ENCODE measurements at places on chromosomes 5 and 9.

- DNase-seq: no peak
- H3K4me1 ChIP-seq: no peaks in the 10 kb centered on the region
Measured at GRCh38 chr9:79353856-79354520, 217.8 kb upstream of the TLE4 start.

GRCh38 chr9:76269789-76270188 lies 124.4 kb downstream of the RFK start:
- no peaks in the 10 kb centered on the region for H3K36me3 ChIP-seq
- H3K4me3 ChIP-seq: no peak overlapping the region
- no peaks in the 10 kb centered on the region for H3K27me3 ChIP-seq
- no peaks in the 10 kb centered on the region for H3K4me1 ChIP-seq

- no peak overlapping the region for H3K27ac ChIP-seq
- no peaks in the 10 kb centered on the region for H3K36me3 ChIP-seq
- H3K4me1 ChIP-seq: no peaks in the 10 kb centered on the region
Measured at GRCh38 chr9:107615321-107615720, 125.8 kb upstream of the KLF4 start.

DNA sequence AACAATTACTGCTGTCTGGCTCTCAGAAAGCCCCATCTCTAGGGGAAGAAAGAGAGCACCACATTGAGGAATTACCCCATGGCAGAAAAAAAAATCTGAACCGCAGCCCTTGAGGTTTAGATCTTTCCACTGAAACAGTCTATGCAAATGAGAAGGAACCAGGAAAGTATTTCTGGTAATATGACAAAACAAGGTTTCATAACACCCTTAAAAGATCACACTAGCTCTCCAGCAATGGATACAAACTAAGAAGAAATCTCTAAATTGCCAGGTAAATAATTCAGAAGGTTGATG lies 427.1 kb downstream of the PRELID2 start:
- no peak overlapping the region for H3K27ac ChIP-seq
- no peak for DNase-seq
- H3K4me1 ChIP-seq: no peaks in the 10 kb centered on the region
- no peaks in the 10 kb centered on the region for H3K36me3 ChIP-seq
- H3K27me3 ChIP-seq: no peaks in the 10 kb centered on the region
- no peak overlapping the region for H3K4me3 ChIP-seq

DNA sequence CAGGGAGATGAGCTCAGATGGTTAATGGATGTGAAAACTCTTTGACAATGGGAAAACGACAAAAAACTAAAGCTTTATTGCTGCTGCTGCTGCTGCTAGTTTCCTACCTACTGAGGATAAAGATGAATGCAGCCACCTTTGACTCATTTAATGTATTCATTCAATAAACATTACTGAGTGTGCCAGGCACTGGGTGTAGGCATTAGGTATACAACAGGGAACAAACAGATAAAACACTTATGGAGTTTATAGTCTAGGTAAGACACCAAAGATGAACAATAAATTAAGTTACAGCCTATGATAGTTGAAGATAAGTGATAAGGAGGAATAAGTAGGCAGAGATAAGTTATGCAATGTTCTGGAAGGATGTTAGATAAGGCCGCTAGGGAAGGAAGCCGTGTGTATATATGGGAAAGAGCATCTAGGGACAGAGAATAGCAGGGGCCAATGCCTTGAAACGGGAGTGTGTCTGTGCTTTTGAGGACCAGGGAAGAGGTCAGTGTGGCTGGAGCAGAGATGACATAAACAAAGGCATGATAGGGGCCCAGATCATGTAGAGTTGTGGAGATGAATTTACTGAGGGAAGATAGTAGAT lies 477.6 kb downstream of the NTRK2 start:
- peaks cover 4% of the 10 kb centered on the region for H3K4me1 ChIP-seq
- H3K27ac ChIP-seq: no peak overlapping the region
- no peak overlapping the region for H3K4me3 ChIP-seq
- H3K36me3 ChIP-seq: no peaks in the 10 kb centered on the region
- H3K27me3 ChIP-seq: no peaks in the 10 kb centered on the region

GRCh38 chr5:135462304-135462703 lies 10.2 kb upstream of the TIFAB start:
- peaks cover 39% of the 10 kb centered on the region for H3K4me1 ChIP-seq
- H3K36me3 ChIP-seq: no peaks in the 10 kb centered on the region
- H3K27ac ChIP-seq: no peak overlapping the region
- peak; percentile 68 for DNase-seq
- no peak overlapping the region for H3K4me3 ChIP-seq
- peaks cover 79% of the 10 kb centered on the region for H3K27me3 ChIP-seq

DNA sequence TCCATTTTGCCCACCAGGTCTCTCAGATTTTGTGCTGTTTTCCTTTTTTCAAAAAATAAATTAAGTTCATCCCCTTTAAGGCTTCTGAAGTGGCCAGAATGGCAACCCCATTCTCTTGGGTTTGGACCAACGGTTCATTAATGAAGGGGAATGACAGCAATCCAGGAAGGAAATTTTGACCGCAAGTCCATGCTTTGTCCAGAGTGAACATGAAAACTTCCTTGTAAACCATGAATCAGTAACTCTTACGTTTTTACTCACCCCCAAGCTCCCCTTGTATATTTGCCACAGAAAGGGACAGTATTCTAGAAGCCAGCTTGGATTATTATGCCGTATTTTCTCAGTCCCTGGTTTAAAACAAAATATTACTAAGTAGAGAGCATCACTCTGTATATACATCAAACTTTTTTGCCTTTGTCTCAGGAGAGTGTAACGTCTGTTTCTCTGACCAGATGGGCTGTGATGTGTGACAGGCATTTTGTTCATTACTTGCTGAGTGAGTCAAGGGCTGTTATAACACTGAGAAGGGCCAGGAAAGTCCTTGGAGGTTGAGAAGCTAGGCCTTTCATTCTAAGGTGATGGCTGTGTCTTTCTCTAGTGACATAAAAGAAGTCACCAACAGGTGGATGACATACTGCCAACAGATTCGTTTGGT lies 148.2 kb downstream of the SMARCA2 start:
- no peak for DNase-seq
- H3K27ac ChIP-seq: no peak overlapping the region
- no peaks in the 10 kb centered on the region for H3K4me1 ChIP-seq
- H3K27me3 ChIP-seq: no peaks in the 10 kb centered on the region

DNA sequence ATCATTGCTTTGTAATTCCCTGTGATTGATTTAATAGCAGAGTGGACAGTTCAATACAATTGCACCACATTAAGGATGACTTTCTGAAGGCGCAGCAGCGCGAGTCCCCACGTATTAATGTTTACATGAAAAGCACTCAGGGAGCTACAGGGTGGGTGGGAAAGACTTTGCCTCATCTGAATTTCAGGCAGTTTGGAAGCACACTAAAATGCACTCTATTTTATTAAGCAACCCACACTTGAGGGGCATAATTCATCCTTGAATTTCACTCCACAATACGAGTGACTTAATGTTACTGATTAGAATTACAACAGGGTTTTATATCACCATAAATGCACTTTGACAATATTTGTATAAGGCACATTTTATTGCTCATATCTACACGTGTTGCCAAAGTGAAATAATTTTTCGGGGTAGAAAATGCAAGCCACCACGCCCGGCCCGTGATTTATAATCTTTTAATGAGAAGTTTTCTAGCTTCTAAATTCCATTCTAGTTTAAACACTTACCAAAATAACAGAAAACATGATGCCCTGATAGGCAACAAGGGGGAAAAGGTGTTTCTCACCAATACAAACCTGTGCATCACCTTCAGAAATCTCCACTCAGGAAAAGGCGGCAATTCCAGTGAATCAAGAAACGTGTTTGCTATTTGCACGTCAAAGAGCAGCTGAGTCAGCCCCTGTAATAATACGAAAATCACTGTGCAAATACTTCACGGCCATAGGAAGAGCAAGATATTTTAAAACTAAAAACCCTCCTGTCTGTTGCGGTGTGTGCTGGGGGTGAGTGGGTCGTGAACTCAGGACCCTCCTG lies 40.5 kb downstream of the IRX4 start:
- peaks cover 3% of the 10 kb centered on the region for H3K36me3 ChIP-seq
- H3K27me3 ChIP-seq: peaks cover 11% of the 10 kb centered on the region
- no peak overlapping the region for H3K27ac ChIP-seq
- no peak overlapping the region for H3K4me3 ChIP-seq
- peaks cover 6% of the 10 kb centered on the region for H3K4me1 ChIP-seq
- DNase-seq: no peak

DNA sequence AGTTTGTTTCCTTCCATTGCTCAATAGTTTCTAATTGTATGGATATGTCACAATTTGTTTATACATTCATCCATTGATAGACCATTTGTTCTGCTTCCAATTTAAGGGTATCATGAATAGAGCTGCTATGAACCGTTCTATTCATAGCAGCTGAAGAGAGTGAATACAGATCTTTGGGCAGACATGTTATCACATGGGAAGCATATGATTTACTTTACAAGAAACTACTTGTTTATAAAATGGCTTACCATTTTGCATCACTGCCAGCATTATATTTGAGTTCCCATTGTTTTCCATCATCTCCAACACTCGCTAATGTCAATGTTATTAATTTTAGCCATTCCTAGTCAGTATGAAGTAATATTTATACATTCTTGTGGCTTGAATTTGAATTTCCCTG lies 549.0 kb downstream of the MAT2B start:
- no peaks in the 10 kb centered on the region for H3K36me3 ChIP-seq
- H3K4me3 ChIP-seq: no peak overlapping the region
- H3K27ac ChIP-seq: no peak overlapping the region
- no peaks in the 10 kb centered on the region for H3K4me1 ChIP-seq

- no peak overlapping the region for H3K27ac ChIP-seq
- no peaks in the 10 kb centered on the region for H3K36me3 ChIP-seq
Measured at GRCh38 chr9:95182854-95183563, 134.5 kb downstream of the FANCC start.

- H3K4me1 ChIP-seq: no peaks in the 10 kb centered on the region
- H3K36me3 ChIP-seq: no peaks in the 10 kb centered on the region
- H3K27me3 ChIP-seq: no peaks in the 10 kb centered on the region
Measured at GRCh38 chr9:112562235-112562958, 75.8 kb downstream of the KIAA1958 start.

GRCh38 chr5:36558641-36559040 lies 47.8 kb upstream of the SLC1A3 start:
- H3K4me1 ChIP-seq: no peaks in the 10 kb centered on the region
- no peaks in the 10 kb centered on the region for H3K36me3 ChIP-seq
- H3K27me3 ChIP-seq: no peaks in the 10 kb centered on the region
- no peak overlapping the region for H3K27ac ChIP-seq

DNA sequence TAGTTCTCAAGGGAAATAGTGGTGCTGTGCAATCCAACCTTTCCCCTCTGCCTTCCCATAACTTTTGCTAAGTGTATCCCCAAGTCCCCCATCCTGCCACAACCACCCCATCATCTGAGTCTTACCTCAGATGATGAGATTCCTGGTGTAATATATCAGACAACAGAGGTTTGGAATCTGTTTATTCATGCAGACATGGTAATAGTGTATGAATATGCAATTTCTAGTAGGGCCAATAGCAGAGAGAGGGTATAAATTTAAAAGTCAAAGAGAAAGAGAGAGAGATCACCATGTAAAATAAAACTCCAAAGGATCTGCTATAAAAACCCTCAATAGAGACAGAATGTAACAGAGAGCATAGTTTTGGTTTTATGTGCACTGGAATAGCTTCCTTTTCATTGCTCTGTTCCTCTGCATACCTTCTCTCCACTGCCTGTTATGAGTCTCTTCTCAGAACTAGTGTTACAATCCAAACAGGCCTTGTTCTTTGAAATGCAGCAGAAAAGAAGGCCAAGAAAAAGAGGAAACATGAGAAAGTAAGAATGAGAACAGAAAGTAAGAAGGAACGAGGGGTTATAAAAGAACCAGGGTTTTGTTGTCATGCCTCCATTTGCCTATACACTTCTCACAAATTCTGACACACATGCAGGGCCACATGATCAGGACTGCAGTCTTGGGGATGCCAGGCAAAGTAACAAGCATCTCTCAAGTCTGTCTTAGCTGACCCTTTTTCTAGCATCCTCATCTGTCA lies 278.0 kb downstream of the CETN3 start:
- H3K27ac ChIP-seq: no peak overlapping the region
- H3K4me3 ChIP-seq: no peak overlapping the region
- H3K27me3 ChIP-seq: no peaks in the 10 kb centered on the region
- H3K36me3 ChIP-seq: no peaks in the 10 kb centered on the region
- DNase-seq: no peak
- H3K4me1 ChIP-seq: no peaks in the 10 kb centered on the region

- no peak overlapping the region for H3K4me3 ChIP-seq
- H3K27me3 ChIP-seq: no peaks in the 10 kb centered on the region
- no peak overlapping the region for H3K27ac ChIP-seq
- no peaks in the 10 kb centered on the region for H3K4me1 ChIP-seq
- DNase-seq: no peak
Measured at GRCh38 chr9:86464242-86464641, 110.0 kb upstream of the TUT7 start.
